ENCODE measurements at places on chromosomes 2 and 18. TPM values are rescaled to one million over a fixed set of nuclear protein-coding genes. Genes with fewer than 3 reads are reported as not detected.

CCDC148 gene
- 1.0 TPM for total RNA-seq

OSR1 gene
- 17.7 TPM for total RNA-seq

IKZF2 gene
- total RNA-seq: 8.2 TPM

ABCG5 gene
- not detected for total RNA-seq

SEPTIN10 gene
- 101 TPM for total RNA-seq

DNA sequence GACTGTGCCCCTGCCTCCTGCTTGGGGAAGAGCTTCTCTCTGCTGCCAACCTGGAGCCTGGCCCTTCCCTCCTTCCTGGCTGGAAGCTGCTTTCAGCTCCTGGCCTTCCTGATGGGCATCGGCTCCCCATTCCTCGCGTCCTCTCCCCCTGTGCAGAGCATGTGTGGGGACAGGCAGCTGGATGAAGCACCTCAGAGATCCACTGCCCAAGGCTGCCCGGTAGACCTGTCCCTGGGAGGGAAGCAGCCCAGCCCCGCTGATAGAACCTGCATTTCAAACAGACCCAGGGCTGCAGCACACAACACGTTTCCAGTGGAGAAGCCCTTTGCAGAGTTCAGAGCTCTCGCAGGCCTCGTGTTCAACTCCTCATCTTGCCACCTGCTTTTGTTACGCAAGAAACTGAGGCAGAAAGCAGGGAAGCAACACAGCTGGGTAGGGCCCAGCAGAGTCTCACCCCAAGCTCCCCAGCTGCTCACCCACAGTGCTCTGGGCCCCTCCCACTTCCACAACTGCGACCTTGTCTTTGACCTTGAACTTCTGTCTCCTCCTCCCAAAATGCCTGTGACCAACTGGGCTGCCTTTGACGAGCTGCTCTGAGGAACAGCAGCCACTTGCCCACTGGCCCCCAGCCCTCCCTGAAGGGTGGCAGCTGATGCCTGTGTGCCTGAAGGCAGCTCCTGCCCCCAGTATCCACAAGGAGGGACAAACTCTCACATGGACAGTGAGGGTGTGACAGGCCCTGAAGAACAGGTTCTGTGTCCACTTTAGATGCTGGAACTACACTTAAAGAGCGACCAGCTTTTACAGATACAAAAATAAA lies 65.5 kb downstream of the PARD6G start:
- DNase-seq: no peak

- DNase-seq: peak; percentile 95
Observed at GRCh38 chr2:120765678-120766469, 30.2 kb downstream of the GLI2 start.

DNA sequence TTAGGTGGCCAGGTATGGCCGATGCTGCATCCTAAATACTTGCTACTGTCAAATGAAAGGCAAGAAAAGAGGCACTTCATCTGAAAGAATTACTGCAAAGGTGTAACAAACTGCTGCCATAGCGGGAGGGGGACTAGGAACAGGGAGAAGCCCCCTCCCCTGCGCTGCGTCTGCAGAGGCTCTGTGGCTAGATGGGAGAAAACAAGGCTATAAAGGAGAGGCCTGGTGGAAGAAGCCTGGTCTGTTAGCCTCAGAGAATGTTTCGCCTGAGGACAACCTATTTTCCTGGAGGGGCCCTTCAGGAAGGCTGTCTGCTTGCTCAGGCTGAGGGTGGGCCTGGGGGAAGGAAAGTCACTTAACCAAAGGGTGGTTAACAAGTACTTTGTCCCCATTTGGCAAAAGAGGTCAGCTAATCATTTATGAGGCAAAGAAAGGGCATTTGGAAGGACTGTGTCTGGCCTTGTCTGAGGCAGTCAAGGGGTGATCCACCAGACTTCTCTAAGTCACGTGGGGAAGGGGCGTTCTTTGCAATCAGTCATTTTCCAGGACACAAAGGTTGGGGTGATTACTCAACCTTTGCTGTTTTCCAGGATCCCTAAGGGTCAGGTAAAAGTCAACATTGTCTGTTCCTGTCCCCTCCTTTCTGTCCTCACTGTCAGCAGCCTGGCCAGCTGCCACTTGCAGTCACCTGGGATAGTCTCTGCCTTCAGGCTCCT lies 103.0 kb upstream of the TMEM200C start:
- no peak for DNase-seq

- peak; percentile 73 for DNase-seq
Observed at GRCh38 chr2:88874063-88874657, 182.7 kb downstream of the RPIA start.

DNA sequence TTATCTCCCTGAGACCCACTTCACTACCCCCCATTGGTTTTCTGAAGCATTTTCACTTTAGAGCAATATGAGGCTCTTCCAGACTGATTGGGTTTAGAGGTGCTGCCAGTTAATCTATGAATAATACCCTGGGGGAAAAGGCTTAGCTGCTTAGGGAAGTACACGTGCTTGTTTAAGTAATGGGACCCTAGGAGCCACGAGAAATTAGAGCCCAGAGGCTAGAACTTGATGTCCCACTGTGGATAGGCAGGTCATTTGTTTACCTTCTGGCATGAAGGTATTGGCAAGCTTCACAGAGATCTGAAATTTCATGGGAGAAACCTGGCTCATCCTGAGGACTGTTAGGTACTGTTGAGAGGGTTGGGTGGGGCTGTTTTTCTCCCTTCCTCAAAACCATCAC lies 59.7 kb downstream of the CLIP4 start:
- DNase-seq: no peak

DNA sequence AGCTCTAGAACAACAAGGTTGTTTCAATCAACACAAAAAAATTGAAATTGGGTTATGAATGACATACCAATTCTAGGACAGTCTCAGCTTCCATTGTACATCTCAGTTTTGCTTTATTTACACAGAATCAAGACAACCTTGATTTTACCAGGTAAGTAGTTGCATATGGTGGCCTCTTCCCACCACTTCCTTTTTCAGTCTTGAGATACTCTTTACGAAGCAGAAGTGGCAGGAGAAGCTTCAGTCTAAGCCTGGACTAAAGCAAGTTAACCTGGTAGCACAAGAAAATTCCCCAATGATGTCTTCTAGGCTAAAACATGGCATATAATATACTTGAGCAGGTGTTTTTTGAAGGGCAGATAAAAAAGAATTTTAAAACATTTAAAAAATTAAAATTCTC lies 10.7 kb upstream of the FAM136A start:
- no peak for DNase-seq

- no peak for DNase-seq
Observed at GRCh38 chr18:25831301-25831701, 259.1 kb downstream of the SS18 start.

- no peak for DNase-seq
Observed at GRCh38 chr18:26460449-26461091, 87.8 kb downstream of the KCTD1 start.

DNA sequence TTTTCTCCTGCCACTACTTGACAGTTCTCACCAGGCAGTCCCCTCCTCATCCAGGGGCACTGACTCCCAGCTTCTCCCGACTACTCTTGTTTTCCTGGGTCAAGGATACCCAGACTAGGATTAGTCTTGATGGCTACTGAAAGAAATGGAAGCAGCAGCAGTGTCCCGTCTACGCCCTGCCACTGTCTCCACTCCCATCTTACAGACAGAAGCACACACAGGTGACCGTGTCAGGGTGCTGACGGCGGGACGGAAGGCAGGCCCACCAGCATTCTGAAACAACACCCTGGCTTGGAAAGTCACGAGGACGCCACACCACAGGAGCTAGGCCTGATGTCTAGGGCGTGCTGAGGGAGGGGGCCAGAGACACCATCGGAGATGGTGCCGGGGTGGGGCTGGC lies 82.9 kb downstream of the KCTD1 start:
- DNase-seq: no peak

GRCh38 chr2:228446734-228447133 lies 265.2 kb upstream of the SPHKAP start:
- DNase-seq: peak; percentile 3

DNA sequence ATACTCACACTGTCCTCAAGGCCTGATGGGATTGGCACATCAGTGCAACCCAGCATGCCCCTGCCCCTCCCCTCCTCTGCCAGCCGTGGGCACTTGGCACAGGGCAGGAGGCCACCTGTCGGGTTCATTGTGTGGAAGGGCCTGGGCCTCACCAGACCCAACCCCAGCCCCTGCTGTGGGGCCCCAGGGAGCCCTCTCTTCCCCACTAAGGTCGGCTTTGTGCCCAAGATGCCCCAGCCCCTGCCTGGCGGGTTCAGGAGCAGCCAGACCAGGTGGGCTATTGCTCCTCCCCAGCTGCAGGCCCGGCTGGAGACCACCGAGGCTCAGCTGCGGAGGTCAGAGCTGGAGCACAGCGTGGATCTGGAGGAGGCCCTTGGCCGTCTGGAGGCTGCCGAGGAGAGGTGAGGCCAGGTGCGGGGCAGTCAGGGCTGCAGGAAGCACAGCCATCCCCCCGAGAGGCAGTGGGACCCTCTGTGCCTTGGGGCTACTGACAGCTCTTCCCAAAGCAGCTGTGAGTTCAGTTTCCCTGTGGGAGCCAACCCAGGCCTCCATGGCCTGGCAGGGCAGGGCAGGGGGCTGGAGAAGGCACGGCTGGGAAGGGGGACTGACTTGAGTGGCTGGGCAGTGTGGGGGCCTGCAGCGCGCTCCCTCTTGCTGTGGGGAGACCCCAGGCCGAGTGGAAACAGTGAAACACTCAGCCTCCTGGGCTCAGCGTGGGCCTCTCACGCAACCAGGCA lies 16.3 kb downstream of the CROCC2 start:
- no peak for DNase-seq

DNA sequence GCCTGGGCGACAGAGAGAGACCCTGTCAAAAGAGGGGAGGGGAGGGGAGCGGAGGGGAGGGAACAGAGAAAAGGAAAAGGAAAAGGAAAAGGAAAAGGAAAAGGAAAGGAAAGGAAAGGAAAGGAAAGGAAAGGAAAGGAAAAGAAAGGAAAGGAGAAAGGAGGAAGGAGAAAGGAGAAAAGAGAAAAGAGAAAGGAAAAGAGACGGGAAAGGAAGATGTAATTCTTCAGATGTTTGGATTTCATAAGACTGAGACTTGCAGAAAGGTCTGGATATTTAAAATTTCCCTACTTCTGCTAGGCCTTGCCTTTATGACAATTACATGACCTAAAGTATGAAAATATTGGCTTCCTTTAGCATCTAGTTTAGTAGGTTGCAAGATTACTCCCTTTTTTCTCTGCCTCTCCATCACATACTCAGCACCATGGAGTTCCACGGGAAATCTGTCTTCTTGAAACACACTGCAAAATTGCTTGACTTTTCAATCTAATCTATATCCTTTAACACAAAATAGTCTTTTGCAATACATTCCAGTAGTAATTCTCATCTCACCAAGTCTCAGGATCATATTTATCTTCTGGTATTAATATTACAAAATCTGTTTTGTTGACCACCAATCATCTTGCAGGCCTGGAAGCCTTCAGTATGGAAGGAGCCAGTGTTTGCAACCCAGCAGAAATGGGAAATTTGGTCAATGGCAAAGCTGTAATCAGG lies 383.5 kb downstream of the ZEB2 start:
- DNase-seq: peak; percentile 33
